Sciatic nerve (tissue), 2 donors: ENCODE measurements at places on chromosomes 3 and 15. TPM values are rescaled to one million over a fixed set of nuclear protein-coding genes. Genes with fewer than 3 reads are reported as not detected.
A peak's percentile ranks its signal among the peaks of the same experiment; 100 is the strongest.

GRCh38 chr3:196813903-196814302 lies 53.8 kb upstream of the SENP5 start:
- no peak for DNase-seq

DNA sequence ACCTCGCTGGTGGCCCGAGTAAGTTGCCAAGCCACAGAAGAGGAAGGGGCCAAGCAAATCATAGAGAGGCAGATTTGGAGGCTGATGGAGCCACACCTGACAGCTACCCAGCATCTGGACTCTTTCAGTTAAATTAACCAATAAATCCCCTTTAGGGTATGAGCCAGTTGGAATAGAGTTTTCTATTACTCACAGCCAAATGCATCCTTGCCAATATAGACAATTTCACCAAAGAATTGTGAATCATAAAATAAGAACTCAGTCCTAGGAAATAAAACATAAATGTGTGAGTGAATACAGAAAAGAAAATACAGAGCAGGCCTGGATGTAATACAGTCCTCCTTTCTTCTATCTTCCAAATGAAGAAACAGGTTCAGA lies 161.6 kb upstream of the ANKRD28 start:
- no peak for DNase-seq

GRCh38 chr15:45457220-45457619 lies 65.3 kb downstream of the SLC30A4 start:
- DNase-seq: no peak

DNA sequence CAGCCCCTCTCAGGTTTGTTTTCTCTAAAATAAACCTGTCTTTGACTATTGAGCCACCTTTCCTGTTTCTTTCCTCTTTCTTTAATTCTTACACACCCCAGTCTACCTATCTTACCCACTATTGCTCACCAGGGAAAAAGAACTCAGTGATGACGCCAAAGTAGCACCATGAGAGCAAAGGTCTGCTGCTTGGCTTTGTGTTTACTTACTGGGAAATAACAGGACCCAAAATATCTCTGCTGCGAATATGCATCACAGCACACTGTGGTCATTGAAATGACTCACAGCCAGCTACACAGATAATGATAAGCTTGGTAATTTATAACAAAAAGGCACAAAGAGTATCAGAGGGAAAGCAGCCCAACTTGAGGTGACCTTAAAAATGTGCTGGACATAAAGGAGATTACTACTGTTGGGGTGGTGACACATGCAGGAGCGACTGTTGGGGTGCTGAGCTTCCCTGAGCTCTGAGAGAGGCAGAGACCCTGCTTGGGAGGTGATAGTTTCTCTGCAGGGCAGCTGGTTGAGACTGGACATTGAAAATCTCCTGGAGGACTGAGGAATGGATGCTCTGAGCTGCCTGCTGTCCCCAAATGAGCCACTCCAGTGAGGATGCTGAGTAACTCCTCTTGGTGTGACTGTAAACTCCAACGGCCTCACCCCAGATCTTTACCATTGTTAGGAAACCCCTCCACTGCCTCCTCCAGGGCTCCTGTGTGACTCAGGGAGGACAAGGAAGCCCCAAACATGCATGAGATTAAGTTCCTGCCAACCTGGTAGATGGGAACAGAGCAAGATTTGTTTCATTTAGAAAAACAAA lies 14.5 kb downstream of the EFCAB12 start:
- DNase-seq: peak; percentile 10

GRCh38 chr3:106962993-106963392 lies 414.2 kb upstream of the CCDC54 start:
- DNase-seq: no peak

DNA sequence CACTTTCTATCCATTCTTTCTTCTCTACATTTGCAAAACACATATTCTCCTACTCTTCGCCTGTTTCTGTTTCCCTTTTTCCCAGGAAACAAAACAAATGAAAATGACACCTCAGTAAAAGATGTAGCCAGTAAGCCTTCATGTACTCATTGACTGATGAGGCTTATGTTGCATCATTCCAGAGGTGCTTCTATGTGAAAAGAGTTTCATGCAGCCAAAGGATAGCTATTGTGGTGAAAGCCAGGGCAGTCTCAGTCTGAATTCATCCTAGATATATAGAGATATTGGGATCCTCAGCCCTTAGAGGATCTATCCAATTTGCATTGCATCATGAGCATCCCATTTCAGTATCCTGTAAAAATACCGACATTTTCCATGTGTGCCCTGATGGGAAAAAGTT lies 267.3 kb downstream of the GAP43 start:
- no peak for DNase-seq

Gene SLC15A2
- 2.6 TPM for total RNA-seq
